ENCODE measurements at places on chromosomes 5 and 9.

DNA sequence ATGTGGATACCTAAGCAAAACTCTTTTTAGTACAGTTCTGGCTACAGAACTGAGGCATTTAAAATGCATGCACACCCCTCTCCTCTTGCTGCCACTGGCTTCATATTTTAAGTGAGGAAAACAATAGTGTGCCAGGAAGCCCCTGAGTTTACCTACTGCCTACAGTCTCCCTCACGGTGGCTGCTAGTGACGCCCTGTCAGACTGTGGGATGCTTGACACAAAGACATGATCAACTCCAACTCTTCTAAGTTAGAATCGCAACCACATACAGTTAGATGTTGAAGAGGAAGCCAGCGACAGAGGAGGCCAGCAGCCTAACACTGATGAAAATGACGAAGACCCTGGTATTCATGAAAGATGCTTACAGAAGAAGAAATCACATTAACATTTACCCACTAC, 1.3 kb downstream of the SEC16A start:
- no peak for DNase-seq

GRCh38 chr9:88826181-88826580, 165.1 kb upstream of the S1PR3 start:
- DNase-seq: no peak

- no peak for DNase-seq
These were observed 10.0 kb upstream of the SEPTIN8 start for GRCh38 chr5:132787076-132787475.

GRCh38 chr5:120806202-120806601, 342.1 kb downstream of the PRR16 start:
- no peak for DNase-seq

DNA sequence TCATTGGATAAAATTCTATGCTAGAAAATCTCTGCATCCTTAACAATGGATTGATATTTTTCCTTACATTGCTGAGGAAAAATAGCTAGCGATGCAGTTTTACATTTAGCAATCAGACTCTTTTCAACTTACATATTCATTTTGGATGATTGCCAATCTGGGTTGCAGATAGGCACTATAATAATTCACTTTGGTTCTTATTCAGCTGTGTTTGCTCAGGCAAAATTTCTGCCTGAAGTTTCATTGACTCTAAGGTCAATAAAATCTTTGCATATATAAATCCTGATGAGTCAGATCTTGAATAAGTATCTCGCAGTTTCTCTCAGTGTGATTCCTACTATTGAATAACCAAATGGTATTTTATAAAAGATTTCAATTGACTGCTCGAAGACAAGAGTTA, 1105.8 kb downstream of the CDH18 start:
- DNase-seq: no peak

DNA sequence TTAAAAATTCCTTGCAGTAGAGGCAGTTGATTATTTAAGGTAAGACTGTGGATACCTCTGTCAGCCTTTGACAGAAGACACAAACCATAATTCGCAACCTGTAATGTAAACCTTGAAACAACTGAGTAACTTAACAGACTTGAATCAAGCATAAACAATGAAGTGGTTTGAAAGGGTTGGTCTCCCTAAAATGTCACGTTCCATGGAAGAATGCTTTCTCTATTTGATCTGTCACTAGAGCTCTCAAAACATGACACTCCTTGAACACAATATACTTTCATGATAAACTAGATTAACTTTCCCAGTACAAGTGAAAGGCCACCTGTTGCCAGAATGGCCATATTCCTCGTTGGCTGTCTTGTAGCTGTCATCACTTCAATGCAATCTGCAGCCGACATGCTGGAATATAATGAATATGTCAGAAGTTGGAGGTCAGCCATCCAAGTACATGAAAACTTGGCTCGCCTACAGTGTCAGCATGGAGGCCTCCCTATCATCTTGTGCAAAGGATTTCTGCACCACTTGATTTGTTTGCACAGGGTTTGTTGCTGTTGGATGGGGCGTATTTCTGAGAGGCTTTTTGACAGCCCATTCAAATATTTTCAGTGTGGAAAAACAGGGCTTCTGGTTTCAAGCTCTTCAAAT, 228.0 kb downstream of the TLE4 start:
- no peak for DNase-seq

- no peak for DNase-seq
These were observed 8.3 kb downstream of the LPCAT1 start for GRCh38 chr5:1515311-1515920.

- DNase-seq: no peak
These were observed 6.0 kb downstream of the HDAC3 start for GRCh38 chr5:141630570-141631140.

- DNase-seq: no peak
These were observed 4.0 kb upstream of the CSF2 start for GRCh38 chr5:132069561-132069960.

GRCh38 chr9:91500509-91501014, 76.9 kb upstream of the NFIL3 start:
- no peak for DNase-seq
